ENCODE measurements at places on chromosomes 12 and 14.

DNA sequence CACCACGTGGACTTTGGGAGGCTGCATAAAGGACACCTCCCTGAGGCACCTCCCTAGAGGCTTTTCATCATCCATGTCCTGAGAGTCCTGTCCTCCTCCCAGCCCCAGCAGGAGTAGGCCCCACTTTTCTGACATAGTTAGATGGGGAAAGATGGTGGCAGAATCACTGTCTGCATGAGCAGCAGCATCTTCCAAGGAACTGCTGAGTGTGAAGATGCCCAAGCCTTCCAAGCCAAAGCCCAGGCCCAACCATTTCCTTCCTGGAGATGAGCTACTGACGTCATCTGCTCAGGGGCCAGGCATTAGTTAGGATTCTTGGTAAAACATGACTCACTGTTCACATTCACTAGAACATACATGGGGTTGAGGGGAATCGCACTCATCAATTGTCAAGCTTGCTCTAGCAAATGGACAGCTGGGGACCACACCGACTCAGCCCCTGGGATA, 37.3 kb downstream of the VDR start:
- no peak for DNase-seq

DNA sequence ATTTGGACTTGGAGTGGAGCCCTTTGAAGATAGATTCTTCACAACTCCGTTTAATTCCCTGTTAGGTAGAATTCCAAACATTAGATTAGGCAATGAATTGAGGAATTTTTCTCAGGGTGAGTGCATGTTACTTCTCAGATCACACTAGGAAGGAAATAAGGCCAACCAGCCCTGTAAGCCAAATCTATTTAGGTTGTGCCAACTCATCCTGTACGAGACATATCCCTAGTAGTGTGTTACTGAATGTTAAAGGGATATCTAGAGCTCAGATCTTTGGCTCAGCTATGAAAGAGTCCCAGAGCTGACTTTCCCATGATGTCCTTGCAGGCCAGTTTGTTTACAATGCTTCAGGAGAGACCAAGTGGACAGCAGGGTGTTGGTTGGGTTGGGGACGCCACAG, 45.6 kb downstream of the GPHB5 start:
- no peak for DNase-seq

DNA sequence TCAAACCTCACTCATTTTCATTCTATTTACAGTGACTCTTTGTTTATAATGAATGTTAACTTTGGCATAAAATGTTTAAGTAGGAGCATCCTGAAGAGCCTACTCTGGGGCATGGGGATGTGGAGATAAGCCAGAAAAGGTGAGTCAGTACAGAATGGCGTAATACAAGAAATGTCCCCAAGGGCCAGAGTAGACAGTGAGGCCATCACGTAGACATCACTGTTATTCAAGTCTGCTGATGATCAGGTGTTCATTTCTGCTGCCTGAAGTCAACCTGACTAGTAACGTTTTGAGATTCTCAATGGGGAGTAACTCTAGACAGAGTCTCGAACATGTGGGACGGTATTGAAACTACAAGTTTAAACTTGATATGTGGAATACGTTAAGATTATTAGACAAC, 47.6 kb upstream of the PKP2 start:
- no peak for DNase-seq

DNA sequence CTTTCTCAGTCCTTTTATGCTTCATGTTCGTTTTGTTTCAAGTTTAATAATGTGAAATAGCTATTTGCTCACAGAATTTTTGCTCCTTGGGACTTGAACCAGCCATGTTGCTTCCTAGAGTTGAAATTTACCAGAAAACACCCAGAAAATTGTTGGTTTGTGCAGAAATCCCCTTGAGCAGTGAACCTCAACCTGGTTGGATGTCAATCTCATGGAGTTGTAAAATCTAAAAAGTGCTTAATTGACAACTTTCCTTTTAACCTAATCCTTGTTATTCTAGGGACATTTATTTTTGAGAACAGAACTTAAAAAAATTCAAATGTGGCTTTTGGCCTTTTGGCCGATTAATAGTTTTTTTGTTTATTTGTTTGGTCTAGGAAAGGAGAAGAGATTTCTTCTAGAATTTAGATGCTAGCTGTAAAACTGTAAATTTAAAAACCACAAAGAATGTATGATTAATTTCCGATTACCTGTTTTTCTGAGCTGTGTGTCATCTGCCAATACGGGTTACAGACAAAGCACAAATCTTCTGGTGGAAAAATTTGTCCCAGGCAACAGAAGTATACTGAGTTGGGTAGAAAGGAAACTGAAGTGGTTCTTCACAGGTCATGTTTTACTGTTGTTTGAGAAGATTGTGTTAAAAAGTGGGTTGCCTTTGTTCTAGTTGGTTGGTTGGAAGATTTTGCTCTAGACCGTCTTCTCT, 154.4 kb downstream of the FUT8 start:
- no peak for DNase-seq

GRCh38 chr12:122187466-122187865, 4.5 kb downstream of the LRRC43 start:
- DNase-seq, result no peak

DNA sequence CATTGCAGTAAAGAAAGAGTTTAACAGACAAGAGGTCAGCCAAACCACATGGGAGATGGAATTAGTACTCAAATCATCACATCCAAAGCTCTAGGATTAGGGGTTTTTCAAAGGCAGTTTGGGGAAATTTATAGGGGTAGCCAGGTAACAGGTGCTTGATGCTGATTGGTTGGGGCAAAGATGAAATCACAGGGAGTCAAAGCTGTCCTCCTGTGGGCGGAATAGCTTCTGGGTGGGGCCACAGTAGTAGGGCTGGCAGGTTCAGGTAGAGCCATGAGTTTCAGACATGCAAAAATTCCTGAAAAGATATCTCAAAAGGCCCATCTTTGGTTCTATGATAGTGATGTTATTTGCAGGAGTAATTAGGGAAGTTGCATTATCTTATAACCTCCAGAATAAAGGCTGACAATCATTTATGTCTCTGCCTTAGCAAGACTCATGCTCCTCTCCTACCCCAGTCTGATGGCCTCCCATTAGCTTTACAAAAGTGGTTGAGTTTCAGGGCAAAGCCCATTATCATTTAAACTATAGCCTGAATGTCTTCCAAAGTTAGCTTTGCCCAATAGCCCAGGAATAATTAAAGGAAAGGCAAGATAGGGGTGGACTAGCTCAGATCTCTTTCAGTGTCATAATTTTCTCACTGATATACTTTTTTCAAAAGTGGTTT, 42.1 kb upstream of the CNTN1 start:
- DNase-seq, result no peak

DNA sequence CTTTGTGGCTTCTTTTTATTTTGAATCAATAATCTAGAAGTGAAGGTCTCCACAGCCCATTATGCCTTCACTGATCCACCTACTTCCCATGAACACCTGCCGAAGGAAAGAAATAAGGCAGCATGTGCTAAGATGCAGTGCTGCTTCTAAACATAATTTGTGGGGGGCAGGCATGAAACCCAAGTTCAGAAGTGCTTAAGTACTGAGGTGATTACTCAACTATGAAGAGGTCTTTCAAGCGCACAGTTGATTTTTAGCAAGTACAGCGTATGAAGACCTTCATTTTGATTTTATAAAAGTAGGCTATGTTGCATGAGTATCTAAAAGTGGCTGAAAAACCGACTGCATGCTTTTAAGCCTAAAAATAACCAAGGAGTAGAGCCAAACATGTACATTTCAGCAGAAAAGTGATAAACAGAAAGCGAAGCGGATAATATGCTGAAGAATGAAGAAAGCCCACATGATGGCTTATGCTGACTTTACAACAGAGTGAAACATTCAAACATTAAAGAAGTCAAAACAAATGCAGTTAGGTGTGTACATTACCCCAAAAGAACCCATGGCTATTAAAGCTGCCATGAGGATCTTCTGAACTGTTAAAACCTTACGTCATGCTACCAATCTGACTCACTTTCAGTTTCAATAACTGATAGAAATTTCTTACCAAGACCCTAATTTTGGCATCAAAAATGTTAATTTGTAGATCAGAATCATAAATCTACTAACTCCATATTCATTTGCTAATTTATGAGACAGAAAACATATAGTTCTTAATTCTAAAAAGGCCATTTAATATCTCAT, 29.3 kb downstream of the KICS2 start:
- DNase-seq, result no peak

DNA sequence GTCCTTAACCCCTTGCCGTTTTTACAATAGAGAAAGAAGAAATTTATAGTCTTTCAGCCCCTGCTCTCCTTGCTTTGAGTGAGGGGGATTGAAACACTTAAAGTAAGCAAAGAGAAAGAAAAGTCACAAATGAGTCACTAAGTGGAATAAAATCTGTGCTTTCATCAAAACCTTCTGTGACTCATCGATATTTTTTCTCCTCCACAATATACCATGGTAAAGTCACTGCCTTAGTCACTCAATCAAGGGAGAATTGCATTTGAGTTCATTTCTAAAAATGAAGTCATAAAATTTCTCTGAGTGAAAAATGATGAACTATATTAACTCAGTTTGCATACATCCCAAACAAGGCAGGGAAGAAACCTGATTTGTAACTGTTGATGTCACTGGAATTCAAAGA, 470.3 kb downstream of the FOXG1 start:
- no peak for DNase-seq

- no peak for DNase-seq
These were observed 85.3 kb upstream of the MBIP start for GRCh38 chr14:36405589-36406274.

GRCh38 chr12:100331871-100332270, 25.0 kb upstream of the SLC17A8 start:
- DNase-seq, result no peak

- no peak for DNase-seq
These were observed 5.3 kb downstream of the TTC8 start for GRCh38 chr14:88829685-88830302.

DNA sequence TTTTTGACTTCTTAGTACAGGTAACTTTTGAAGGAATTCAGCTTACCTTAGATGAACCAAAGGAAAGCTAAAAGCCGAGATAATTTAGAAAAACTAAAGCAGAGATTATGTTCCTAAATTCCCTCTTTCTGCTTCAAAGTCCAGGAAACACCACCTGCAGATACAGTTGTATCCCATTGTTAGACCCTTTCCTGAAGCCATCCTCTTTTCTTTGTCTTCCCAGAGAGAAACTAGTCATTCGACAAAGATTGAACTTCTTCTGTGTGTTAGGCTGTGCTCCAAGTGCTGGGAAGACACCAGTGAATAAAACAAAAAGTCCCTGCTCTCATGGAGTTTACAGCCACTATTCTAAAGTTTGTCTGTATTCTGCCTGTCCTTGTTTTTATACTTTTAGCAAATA, 29.3 kb downstream of the PPM1A start:
- no peak for DNase-seq

DNA sequence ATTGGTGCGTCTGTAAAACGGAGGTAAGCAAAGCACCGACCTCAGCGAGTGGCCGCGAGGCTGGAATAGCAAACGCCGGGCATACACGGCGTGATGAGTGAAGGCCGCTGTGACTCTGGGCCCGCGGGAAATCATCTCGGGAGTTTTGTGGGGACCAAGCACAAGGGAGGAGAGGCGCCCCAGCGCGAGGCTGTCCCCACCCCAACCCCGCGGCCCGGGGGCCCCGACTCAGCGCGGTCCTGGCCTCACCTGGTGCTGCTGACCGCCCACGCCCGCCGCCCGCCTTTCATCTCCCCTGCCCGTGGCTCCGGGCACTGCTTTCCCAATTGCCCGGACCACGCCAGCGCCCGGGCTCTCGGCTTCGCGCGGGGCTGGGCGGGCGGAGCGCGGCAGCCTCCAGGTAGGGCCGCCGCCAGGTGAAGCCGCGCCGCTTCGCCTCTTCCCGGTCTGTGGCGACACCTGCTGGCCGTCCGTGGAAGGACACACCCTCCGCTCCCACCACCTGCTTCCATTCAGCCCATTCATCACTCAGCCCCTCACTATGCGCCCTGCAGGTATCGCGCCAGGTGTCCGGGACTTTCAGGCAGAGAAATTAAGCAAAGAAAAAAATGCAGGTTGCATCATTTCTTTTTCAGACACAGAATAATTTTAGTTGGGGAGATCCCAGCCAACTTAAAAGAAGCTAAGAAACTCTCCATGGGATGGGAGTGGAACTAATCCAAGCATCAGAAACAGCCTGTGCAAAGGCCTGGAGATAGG, 360.4 kb downstream of the MED13L start:
- peak; percentile 78 for DNase-seq

- DNase-seq, result no peak
These were observed 170.9 kb downstream of the DUSP6 start for GRCh38 chr12:89181271-89181920.

Data from T47D (cell line).